Heart right ventricle (tissue), 16 donors: ENCODE measurements at places on chromosomes 1 and 21. TPM values are rescaled to one million over a fixed set of nuclear protein-coding genes. Genes with fewer than 3 reads are reported as not detected.

TMEM9 gene
- total RNA-seq: 28.5 TPM

THEMIS2 gene
- 2.5 TPM for total RNA-seq

FAM229A gene
- total RNA-seq: 2.2 TPM

DNA sequence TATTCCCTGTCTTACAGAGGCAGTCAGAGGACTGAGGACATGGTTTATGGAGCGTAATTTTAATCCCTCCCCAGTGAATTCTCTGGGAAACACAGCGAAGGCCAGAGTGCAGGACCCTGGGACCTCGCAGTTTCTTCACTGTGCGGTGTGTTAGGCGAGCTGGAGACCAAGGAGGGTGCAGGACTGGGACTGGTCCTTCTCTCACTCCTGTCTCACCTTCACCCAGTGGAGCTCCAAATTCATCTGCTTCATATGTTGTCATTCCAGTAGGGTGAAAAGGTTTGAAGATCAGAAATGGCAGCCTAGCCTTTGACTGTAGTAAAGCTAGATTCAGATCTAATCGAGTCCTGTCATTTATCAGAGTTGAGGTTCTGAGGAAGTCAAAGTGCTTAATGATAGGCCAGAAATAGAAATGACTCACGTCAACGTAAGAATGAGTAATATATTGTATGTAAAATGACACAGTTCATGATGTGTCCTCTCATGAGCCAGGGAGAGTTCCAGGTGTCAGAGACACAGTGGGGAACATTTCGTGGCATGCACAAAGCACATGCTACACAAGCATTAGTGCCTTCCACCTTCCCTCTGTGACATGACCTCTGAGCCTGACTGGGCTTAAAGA is 647.5 kb downstream of the SMYD3 start:
- H3K27ac ChIP-seq: no peak overlapping the region
- no peaks in the 10 kb centered on the region for H3K36me3 ChIP-seq
- DNase-seq: no peak
- H3K4me3 ChIP-seq: no peak overlapping the region
- H3K27me3 ChIP-seq: no peaks in the 10 kb centered on the region
- H3K4me1 ChIP-seq: peaks cover 27% of the 10 kb centered on the region

GRCh38 chr1:1213345-1214265 is at the start of gene TNFRSF4:
TNFRSF4 (minus strand) TSS chr1:1214153; CDS start chr1:1214127, 26 bp downstream.
- H3K4me3 ChIP-seq: peak within 1 kb of the TSS; percentile 53
- peaks cover 13% of the 10 kb centered on the region for H3K36me3 ChIP-seq
- H3K4me1 ChIP-seq: peaks cover 71% of the 10 kb centered on the region
- DNase-seq: peak; percentile 24

- H3K27ac ChIP-seq: no peak overlapping the region
- no peak for DNase-seq
- H3K4me1 ChIP-seq: no peaks in the 10 kb centered on the region
- no peaks in the 10 kb centered on the region for H3K36me3 ChIP-seq
- H3K27me3 ChIP-seq: peaks cover 39% of the 10 kb centered on the region
Measured at GRCh38 chr1:21625390-21626190, 43.6 kb downstream of the RAP1GAP start.

DNA sequence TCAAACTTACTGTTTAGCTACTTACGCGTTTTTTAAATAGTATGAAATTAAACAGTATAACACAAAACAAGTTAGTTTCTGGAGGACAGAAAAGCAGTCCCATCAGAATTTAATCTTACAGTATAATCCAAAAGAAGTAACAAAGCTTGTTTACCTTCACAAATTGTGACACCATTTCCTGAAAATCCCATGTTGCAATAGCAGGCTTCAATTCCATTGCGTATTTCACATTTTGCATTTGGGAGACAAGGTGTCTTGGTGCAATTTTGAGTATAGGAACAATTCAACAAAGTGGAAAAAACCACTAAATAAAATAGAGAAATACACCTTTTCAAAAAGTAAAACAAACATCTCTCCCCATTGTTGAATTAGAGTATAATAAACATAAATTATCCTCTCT is 1.6 kb downstream of the ADGRL4 start:
- no peaks in the 10 kb centered on the region for H3K36me3 ChIP-seq
- H3K27me3 ChIP-seq: peaks cover 12% of the 10 kb centered on the region
- peak overlapping the region; percentile 58 for H3K4me3 ChIP-seq
- peak overlapping the region; percentile 94 for H3K27ac ChIP-seq
- H3K4me1 ChIP-seq: no peaks in the 10 kb centered on the region
- no peak for DNase-seq

DNA sequence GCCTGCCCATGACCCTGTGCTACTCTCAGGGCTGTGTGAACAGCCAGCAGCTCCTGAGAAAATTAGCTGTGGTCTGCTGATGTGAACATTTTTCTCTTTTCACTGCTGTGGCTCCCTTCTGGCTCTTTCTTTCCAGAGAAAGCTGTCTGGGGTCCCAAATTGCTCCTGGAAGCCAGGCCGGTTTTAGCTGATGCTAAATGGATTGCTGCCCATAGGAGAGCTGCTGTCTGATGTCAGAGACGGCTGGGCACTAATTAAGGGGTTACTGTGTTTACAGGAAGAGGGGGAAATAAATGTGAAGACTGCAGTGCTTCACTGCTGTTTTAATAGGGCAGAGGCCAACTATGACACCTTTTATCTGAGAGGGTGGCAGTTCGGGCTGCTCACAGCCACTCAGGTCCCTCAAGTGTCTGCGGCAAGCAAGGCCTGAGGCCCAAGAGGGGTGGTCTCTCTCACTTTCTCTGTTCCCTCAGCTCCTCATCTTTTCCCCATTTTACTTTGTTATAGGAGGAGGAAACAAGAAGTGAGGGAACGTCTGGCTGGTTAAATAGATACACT is 106.0 kb upstream of the GNG12 start:
- H3K27me3 ChIP-seq: no peaks in the 10 kb centered on the region
- peak overlapping the region; percentile 44 for H3K27ac ChIP-seq
- no peak for DNase-seq
